PC-3 (cell line): ENCODE measurements at places on chromosomes 6 and 20. TPM values are rescaled to one million over a fixed set of nuclear protein-coding genes. Genes with fewer than 3 reads are reported as not detected.

DNA sequence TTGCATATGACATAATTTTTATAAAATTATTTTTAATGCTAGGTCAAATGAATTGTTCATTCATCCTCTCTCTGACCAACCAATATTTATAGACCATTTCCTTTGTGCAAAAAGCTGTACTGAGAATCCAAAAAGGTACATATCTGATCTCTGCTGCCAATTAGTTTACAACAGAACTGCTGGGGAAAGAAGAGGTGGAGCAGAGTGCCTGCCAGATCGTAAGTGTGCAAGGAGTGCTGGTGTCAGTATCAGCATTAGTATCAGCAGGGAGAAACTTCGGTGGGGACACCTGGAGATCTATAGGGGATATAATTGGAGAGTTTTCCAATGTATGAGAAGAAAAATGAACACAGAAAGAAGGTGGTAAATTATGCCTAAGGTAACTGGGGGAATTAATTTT, 63.3 kb upstream of the ASF1A start:
- H3K27ac ChIP-seq, result no peak overlapping the region
- no peaks in the 10 kb centered on the region for H3K4me1 ChIP-seq
- no peaks in the 10 kb centered on the region for H3K27me3 ChIP-seq

DNA sequence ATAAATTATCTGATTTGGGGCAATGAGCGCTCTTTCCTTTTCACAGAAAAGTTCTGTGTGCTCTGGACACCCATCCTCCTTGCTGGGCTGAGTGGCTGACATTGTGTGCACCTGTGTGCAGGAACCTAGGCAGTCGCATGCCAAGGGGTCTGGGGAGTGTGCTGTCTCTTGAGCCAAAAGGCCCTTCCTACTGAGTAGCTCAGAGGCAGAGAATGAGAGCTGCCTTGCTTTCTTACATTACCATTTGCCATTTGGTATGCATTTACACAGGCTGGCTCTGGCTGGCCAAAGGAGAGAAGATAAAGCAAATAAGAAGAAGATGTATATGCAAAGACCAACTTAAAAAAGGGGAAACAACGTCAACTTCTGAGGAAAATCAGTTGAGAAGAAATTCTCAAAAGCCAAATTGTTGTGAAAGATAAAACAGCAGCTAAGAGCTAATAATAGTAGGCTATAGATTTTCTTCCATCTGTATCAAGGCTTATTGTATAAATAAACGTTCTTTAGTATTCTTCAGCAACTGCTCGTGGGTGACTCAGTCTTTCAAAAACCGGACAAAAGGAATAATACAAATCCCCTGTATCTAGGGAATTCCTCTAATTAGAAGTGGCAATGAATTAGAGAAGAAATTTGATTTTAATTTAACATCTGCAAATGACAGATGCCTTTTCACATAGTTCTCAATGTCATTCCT, 121.9 kb downstream of the INSM1 start:
- no peaks in the 10 kb centered on the region for H3K27me3 ChIP-seq
- no peaks in the 10 kb centered on the region for H3K36me3 ChIP-seq
- no peak overlapping the region for H3K27ac ChIP-seq
- peaks cover 26% of the 10 kb centered on the region for H3K4me1 ChIP-seq
- DNase-seq, result no peak

DNA sequence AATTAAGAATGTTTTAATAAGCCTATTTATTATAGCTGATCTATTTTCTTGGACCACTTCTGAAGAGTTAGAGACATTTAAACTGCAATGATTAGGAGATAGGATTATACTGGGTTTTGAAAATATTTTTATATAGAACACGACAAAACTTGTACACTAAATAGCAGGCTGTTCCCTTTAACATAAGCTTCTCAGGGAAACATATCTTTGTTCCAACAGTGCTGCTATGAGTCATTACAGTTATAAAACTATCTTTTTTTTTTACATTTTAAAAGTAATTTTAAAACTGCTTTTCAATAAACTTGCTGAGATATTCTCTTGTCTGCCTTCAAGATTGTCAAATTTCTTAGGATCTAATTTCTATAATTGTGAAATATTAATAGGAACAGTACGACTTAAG, 389.1 kb downstream of the ARHGAP18 start:
- H3K4me3 ChIP-seq, result no peak overlapping the region
- H3K27ac ChIP-seq, result no peak overlapping the region
- H3K27me3 ChIP-seq, result no peaks in the 10 kb centered on the region
- no peaks in the 10 kb centered on the region for H3K36me3 ChIP-seq

- H3K27ac ChIP-seq, result no peak overlapping the region
- H3K4me1 ChIP-seq, result no peaks in the 10 kb centered on the region
- H3K27me3 ChIP-seq, result no peaks in the 10 kb centered on the region
- no peak overlapping the region for H3K4me3 ChIP-seq
- DNase-seq, result no peak
Measured at GRCh38 chr6:138378463-138378862, 758 bp downstream of the SMIM28 start.

- H3K27ac ChIP-seq, result no peak overlapping the region
- peaks cover 14% of the 10 kb centered on the region; the same call in 1 of the 2 replicates for H3K4me1 ChIP-seq
- no peak overlapping the region for H3K4me3 ChIP-seq
- H3K36me3 ChIP-seq, result no peaks in the 10 kb centered on the region
- DNase-seq, result no peak
Measured at GRCh38 chr6:56992036-56992435, 37.1 kb downstream of the BEND6 start.

The ZFP57 gene
- not detected in 2 replicates for total RNA-seq

The RNF182 gene
- total RNA-seq, result 20.2 and 24.7 TPM in 2 replicates

The TINAG gene
- total RNA-seq, result not detected in 2 replicates
